Muscle of leg (tissue), 16 donors: ENCODE measurements at places on chromosomes 16 and 17. TPM values are rescaled to one million over a fixed set of nuclear protein-coding genes. Genes with fewer than 3 reads are reported as not detected.

The DOC2A gene
- polyA plus RNA-seq = 0.81 TPM

- DNase-seq = no peak
These were observed 8.6 kb upstream of the LASP1NB start for GRCh38 chr17:38916771-38917170.

The CD300LG gene
- polyA plus RNA-seq = 2.2 TPM

The COPZ2 gene
- polyA plus RNA-seq = 45.9 TPM

- no peak for DNase-seq
These were observed 39.3 kb upstream of the MAP2K6 start for GRCh38 chr17:69375229-69375628.

The FZD2 gene
- polyA plus RNA-seq = 18.0 TPM

The ARL5C gene
- polyA plus RNA-seq = 0.53 TPM

DNA sequence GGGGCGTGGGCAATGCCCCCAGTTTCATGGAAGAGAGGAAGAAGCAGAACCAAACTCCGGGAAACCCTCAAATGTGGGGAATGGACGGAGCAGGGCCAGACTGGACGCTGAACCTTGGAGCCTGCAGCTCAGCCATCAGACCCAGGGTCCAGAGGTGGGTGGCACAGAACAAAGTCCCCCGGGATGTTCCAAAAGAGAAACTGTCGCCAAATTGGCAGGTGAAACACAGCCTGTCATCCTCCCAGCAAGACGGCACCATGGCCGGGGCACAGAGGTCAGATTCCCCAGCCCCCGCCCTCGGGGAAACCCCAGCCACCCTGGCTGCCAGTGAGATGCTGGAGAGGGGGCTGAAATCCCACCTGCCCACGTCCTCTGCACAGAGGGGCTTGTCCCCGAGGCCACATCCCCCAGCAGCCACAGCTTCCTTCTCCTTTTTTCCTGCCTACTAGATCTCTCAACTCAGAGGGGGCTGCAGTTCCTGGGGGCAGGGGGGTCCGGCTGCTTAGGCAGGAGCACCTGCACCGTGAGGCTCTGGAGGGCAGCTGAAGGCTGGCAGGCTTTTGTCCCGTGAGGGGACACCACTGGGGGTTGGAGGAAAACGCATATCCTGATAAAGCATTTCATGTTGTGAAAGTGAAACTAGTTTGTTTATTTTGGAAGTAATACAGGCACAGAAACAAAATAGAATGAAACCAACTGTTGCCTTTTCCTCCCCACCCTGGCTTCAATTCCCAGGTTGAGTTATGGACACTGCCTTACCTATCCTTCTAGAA is 1.2 kb upstream of the SECTM1 start:
- no peak for DNase-seq

GRCh38 chr17:12641084-12641483 is 24.6 kb upstream of the MYOCD start:
- DNase-seq = no peak

DNA sequence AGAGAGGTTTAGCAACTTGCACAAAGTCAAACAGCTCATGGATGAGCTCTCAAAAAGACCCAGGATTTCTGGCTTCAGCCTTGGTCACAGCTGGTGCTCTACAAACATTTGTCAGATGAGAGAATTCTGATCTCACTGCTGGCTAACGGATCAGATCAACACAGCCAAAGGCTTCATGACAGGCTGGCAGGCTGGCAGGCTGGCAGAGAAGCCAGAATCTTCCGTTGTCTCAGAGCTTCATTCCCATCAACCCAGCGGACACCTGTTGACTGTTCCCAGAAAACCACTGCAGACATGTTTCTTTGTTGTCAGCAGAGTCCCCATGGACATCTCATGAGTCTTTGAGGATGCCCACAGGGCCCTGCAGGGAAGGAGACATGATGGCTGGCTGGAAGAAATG is 303.8 kb upstream of the ASIC2 start:
- peak; percentile 85 for DNase-seq

- DNase-seq = peak; percentile 91
These were observed 457.7 kb upstream of the MAF start for GRCh38 chr16:80058214-80058613.

The ELOB gene
- 165 TPM for polyA plus RNA-seq

DNA sequence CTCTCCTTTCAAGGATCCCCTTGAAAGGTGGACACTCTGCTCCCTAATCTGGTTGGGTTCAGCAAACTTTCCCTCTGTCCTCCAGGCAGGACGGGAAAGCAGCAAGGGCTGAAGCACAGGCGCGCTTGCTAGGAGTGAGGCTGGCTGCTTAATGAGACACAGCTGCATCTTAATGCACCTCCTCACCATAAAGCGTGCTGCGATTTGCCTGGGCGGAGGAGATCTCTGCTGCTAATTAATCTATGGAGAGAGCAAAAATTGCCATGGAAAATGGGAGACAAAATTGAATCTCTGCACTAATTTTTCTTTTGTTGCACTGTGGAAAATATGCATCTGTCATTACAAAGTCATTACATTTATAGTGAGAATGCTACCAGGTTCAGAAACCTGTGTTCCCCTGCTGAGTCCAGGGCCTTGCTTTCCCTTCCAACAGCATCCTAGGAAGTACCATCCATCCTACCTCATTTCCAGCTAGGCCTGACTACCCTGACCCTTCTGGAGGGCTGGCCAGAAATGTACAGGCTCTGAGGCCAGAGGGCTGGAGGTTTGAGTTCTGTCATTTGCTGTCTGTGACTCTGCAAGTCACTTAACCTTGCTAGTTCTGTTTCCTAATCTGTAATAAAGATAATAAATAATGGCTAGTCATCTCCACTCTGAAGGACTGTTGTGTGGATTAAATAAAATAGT is 43.5 kb upstream of the BCAR1 start:
- DNase-seq = no peak

The JPT1 gene
- polyA plus RNA-seq = 296 TPM

The ACADVL gene
- polyA plus RNA-seq = 262 TPM

GRCh38 chr16:747978-748746 is 7.4 kb upstream of the CIAO3 start:
- no peak for DNase-seq

GRCh38 chr17:54972406-54973138 is 4.0 kb downstream of the STXBP4 start:
- no peak for DNase-seq

The PITPNM3 gene
- 4.8 TPM for polyA plus RNA-seq

The MT1M gene
- 0.49 TPM for polyA plus RNA-seq

The HOXB2 gene
- polyA plus RNA-seq = 11.5 TPM

- DNase-seq = no peak
These were observed 433.9 kb upstream of the MAF start for GRCh38 chr16:80034469-80034826.

DNA sequence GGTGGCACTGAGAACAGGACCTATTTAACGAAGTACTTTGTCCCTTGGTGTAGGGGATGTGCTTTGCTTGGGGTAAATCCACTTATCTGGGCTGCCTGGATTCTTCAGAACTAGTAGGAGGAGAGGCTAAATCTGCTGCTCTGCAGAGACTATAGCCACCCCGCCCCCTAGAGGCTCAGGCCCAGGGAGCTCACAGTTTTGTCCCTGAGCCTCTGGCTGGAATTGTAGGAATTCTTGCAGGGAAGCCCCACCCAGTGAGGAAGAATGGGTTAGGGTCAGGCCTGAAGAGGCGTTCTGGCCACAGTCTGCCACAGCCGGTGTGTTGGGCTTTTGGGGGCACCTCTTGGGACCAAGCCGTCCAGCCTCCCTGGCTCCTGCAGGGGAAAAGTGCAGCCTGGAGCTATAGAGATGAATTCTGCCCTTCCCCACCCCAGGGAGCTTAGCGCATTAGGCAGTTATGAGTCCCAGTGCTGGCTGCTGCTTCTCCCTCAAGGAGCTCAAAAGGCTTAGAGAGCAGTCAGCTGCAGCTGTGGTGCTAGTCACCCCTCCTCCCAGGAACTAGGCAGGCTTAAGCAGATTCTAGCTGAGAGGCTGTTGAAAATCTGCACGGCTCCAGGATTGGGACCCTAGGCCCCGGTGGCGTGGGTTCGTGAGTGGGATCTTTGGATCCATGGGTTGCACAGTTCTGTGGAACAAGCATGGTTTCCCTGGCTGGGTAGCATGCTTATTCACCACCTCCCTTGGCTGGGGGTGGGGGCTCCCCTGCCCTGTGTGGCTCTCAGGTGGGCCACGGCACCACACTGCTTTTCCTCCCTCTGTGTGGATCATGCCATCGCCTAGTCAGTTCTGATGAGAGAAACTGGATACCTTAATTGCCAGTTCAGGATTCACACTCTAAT is 237.4 kb upstream of the TOM1L1 start:
- DNase-seq = no peak

DNA sequence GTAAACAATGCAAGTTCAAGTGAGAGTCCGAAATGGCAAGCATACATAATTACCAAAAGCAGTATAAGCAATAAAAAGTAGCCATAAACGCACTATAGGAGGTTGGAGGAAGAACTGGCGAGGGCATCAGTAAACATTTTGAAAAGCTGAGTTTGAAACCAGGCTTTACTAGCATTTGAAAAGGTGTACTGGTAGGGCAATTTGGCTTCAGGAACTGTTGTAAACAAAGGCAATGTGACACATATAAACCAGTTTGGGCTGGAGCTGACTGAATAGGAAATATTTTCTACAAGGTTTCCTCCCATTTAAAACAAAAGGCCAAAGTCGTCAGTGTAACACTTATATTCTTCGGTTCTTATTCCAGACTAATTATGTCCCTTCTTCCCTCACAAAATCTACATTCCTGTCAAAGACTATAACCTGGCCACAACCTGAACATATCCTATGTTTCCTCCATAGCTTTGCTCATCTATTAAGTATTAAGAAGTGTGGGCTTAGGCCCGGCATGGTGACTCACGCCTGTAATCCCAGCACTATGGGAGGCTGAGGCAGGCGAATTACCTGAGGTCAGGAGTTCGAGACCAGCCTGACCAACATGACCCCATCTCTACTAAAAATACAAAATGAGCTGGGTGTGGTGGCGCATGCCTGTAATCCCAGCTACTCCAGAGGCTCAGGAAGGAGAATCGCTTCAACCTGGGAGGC is 7.8 kb downstream of the CBX1 start:
- no peak for DNase-seq

GRCh38 chr17:26792486-26792885 is 501.4 kb upstream of the WSB1 start:
- DNase-seq = peak; percentile 19

The MYH1 gene
- polyA plus RNA-seq = 11.4 TPM

The SLC38A8 gene
- not detected for polyA plus RNA-seq

DNA sequence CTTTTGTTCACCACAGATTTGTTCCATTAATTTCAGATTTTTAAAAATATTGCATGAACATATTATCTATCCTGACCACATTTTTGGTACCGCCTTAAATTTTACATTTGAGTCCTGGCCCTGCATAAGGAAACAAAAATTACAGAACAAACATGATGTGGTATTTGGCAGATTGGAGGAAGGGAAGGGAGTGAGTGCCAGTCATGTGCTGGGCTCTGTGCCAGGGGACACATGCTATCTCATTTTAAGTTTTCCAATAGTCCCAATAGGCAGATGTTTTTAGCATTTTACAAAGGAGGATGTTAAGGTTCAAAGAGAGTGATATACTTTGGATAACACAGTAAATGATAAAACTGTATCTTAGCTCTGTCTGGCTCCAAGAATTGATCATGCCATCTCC is 185.1 kb downstream of the CDK5R1 start:
- DNase-seq = peak; percentile 65

GRCh38 chr16:89370601-89371000 is 119.8 kb downstream of the ANKRD11 start:
- DNase-seq = no peak

DNA sequence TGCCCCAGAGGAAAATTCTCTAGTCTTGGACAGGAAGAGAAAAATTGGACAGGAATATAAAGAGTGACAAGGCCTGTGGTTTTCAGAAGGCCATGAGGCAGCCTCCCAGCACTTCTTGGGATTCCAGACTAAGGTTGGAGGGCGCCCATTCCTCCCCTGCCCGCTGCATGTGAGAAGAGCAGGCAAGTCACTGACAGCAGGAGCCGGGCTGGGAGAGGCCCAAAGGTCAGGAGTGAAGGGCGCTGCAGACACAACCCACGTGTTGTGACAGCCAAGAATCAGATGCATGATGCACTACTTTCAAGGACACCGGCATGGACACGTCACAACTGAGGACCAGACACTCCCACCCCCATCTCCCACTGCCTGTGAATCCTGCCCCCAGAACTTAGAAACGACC is 256.7 kb downstream of the CBLN1 start:
- DNase-seq = no peak

DNA sequence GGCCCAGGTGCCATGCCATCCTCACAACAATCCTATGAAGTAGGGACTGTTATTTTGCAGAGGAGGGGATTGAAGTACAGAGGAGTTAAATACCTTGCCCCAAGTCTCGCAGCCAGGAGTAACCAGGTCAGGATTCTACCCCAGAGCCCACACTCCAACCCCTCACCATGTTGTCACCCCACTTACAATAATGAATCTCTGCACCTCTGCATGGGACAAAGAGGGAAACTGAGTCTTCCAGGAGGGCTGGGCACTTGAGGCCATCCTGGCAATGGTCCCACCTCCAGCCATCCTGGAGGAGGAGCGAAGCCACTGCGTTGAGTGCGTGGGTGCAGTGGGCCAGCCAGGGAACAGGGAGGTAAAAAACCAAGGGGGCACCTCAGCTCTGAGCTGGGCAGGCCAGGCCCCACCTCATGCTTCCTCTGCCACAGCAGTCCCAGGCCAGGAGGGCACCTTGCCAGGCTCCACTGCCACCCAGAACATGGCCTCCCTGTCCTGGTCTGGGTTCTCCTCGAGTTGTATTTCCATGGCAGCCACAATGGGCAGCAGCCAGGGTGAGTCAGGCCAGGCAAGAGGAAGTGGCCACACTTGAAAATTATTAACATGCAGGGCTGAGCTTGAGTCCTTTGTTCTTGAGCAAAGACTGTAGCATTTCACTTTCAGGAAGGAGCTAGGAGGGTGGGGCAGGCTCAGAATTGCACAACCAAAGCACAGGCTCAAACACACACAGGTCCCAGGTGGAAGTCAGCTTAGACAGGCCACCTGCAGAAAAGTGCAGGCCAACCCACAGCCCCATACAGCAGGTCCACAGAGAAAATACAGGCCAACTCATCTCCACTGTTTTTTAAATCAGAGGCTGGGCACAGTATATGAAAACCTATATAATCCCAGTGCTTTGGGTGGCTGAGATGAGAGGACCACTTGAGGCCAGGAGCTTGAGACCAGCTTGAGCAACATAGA is 52.1 kb downstream of the CUEDC1 start:
- peak; percentile 79 for DNase-seq

DNA sequence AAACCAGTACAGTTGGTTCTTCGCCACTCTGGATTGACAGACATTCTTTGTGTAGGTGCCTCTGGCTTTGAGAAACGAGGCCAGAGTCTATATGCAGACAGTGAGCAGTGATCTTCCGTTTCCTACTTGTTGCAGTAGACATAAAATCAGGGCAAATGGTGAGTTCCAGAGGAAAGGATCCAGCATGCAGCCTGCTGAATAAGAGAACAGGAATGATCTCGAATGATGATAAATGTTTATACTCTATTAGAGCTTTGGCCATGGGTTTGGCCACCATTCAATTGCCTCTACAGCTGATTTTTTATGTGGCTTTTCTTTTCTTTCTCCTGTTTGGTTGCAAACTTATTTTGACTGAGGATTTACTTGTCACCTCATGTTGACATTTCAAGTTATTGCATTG is 286.7 kb downstream of the IRX3 start:
- no peak for DNase-seq

DNA sequence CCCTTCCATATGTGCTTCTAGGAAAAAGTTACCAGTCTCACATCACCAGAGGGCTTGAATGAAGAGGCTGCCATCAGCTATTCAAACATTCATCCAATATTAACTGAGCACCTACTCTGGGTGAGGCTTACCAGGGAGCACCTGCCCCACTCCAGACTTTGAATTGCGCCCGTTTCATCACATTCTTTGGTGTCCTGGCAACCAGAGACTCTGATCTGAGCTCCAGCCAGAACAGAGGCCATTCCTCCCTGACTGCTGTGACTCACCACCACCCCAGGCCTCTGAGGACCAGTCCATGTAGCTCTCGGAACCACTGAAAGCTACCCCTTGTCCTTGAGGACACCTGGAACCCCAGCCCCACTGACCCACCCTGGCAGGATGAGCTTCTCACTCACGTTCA is at the start of gene C16orf96:
C16orf96 (plus strand) TSS at position 229 of the 400 bp plus-strand sequence; CDS start at position 379, 150 bp downstream.
- no peak for DNase-seq
